Epithelial cell of esophagus (primary cell): ENCODE measurements at places on chromosomes 7 and 10.
A peak's percentile ranks its signal among the peaks of the same experiment; 100 is the strongest.

DNA sequence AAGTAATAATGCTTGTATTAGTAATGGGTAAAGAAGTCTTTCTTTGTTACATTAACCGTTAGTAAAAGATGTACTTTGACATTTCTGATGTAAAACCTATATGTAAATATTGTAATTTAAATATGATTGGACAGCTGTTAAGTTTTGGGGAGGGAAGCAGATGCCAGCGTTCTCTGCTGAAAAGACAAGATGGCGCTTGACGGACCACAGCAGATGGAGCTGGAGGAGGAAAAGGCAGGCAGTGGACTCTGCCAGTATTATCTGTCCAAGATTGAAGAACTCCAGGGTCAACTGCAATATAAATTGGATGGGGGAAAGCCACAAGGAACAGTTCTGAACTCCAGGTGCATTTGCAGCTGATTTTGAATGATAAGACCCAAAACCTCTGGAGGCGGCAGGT is 86.9 kb downstream of the ZNRF2 start:
- no peak for DNase-seq

- DNase-seq = peak; percentile 92
Observed at GRCh38 chr7:112449353-112449752, 907 bp upstream of the IFRD1 start.

DNA sequence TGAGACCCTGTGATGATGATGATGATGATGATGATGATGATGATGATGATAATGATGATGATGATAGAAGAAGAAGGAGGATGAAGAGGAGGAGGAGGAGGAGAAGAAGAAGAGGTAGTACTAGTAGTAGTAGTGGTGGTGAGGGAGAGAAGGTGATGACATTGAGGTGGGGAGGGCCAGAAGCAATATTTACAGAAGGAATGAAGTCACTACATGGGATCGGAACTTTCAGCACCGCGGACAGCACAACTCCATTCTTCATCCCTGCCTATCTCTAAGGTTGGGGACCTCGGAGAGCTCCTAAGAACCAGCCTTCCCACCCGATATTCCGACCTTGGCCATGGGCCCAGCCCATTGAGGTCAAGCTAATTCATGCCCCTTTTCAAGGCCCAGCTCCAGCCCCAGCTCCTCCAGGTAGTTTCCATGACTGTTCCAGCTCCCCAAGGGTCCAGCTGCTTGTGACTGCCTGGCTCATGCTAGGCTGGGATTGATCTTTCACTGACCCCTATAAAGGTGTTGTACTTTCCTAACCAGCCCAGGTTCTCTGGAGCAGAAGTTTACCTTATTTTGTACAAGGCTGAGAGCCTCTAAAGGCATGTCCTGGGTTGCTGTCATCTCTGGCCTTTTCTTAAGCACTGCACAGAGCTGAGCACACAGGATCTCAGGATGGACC is 10.3 kb downstream of the CRHR2 start:
- DNase-seq = peak; percentile 84

DNA sequence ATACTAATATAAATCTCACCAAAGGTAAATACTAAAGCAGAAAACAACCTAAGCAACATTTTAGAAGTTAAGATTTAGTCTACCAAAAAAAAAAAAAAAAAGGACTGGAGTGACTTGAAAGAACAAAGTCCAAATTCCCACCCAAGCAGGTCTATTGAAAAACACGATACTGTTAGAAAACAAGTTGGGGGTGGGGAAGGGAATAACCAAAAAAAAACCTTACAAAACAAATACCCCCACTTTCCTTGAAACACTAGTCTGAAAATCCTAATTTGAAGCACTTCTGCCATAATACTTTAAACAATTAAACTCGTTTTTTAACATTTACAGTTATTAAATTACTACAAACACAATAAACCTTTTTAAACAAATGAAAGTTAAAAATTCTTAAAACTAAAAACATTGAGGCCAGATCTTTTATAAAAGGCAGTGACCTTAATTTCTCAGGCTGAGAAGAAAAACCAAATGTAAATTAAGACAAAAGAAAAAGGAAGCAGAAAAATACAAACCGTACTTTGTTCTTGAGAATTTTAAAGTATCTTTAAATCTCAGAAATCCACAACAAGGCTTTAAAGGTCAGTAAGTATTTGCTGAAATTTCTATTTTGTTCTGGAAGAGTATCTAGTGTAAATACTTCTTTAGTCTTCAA is 135.1 kb downstream of the NRBF2 start:
- DNase-seq = peak; percentile 33

DNA sequence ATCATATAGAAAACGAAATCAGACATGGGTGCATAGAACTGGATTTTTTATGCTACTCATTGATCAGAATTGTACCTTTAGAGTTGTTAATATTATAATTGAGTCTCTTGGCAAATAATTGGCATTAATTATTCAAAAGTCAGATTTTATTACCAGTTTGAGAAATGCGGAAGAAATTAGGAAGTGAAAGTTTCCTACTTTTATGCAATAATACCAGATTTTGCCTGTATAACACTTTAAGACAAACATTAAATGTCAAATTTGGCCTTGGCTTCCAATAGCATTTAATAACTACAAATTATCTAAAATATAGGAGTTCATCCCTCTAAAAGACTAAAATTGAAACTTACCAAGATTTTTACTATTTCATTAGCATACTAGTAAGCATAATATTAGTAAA is 6.8 kb upstream of the TFEC start:
- DNase-seq = no peak

- DNase-seq = peak; percentile 95
Observed at GRCh38 chr10:101060036-101060950, 1.5 kb upstream of the KAZALD1 start.

DNA sequence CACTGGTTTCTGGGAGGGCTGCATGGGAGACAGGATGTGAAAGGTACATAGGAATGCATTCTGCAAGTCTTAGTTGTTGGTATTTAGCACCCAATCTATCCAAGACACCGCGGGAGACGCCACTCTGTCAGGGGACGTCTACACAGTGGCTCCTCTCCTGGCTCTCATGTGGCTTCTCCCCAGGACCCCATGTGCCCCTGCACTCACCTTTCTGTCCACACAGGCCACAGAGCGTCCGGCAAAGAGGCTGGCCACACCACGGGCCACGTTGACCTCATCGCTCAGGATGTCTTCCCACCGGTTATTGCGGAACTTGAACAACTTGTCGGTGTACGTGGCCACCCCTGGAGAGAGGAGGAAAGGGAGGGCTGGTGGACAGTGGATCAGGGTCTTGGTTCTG is 73.4 kb downstream of the GOLGA7B start:
- DNase-seq = no peak

DNA sequence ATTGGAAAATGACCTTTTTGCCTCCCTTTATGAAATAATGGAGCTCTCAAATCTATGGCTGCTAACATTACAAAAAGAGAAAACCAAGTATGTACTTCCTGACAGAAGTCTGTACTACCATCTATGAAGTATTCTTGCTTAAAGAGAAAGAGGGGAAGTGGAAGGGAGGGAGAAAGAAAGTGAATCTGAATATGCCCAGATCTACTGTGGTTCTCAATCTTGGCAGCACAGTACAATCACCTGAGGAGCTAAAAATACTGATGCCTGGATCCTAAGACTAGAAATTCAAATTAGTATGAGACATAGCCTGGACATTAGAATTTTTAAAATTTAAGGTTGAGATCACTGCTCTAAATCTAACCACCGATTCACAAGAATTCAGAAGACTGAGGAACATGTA is 85.2 kb downstream of the IGF2BP3 start:
- no peak for DNase-seq

DNA sequence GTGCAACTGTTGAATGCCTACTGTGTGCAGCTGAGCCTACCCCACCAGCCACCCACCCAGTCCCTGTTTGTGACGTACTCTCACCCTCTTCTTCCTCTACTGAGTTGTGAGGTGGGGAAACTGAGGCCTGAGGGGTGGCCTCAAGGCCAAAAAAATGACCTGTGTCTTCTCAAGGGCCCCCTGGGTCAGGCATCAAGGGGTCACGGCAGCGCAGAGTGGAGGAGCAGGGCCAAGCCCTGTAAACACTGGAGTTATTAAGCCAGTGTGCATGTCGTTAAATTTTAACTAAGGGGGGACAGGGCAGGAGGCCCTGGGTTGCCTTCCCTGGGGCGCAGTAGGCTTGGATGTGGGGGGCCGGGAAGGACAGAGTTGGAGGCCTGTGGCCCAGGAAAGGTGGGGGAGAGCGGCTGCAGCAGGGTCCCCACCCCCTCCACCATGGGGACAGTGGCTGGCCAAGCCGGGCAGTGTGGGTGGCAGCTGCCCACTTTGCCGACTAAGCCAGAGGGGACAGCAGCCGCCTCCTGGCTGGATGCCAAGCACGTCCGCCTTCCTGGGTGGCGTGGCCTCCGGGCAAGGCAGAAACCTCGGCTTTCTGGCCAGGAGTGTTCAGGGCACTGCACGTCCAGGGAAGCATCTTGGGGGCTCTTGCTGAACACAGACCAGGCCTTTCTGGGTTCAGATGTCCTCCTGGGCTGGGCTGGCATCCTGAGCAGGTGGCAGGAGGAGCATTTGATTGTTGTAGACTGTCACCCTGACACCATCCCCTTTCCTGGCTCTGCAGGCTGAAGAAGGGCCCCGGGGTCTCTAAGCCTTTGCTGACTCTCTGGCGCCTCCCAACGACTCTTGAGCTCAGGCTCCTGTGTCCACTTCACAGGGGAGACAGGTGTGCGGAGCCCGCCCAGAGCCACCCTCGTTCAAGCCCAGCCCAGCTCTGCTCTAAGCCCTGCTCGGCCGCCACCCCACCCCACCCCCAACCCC is 1.9 kb downstream of the SLC29A4 start:
- DNase-seq = peak; percentile 47

- DNase-seq = peak; percentile 75
Observed at GRCh38 chr7:147510923-147511322, 1079.6 kb upstream of the C7orf33 start.

DNA sequence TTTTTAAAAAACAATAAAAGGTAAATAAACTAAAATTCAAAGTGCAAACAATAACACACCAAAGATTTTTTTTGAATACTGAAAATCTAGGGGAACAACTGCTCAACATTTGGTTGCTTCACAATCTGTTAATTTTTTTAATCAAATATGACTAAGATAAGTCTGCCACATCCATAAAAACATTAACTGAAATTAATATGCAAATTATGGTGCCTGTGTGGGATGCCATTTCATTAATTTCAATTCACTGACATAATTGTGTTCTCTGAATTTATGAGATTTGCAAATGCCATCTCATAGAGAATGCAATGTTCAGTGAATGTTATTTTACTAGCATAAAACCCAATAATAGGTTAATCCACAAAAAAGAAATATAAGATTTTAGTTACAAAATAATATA is 233.8 kb downstream of the LRRN3 start:
- no peak for DNase-seq

DNA sequence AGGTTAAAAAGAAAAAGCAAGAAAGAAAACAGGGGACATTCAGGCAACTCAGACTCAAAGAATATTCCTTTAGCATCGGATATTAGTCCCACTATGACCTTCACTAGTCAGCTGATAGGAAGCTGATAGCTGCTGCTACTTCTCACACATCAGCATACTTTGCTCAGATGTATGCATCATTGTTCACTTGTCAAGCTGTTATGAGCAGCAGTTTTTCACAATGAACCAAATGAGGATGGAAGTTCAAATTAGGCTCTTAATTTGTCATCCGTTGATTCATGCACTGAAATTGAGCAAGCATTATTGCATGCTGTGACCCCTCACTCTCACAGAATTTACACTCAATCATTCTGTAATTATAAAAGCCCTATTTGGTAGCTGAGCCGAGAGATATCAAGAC is 257.7 kb downstream of the SNX13 start:
- peak; percentile 48 for DNase-seq

GRCh38 chr7:21962677-21963076 is 17.0 kb upstream of the CDCA7L start:
- no peak for DNase-seq

GRCh38 chr7:147539685-147540084 is 1050.9 kb upstream of the C7orf33 start:
- no peak for DNase-seq

- DNase-seq = peak; percentile 37
Observed at GRCh38 chr7:42522227-42522991, 285.4 kb upstream of the GLI3 start.

GRCh38 chr10:115814542-115814941 is 458.5 kb downstream of the GFRA1 start:
- DNase-seq = no peak

DNA sequence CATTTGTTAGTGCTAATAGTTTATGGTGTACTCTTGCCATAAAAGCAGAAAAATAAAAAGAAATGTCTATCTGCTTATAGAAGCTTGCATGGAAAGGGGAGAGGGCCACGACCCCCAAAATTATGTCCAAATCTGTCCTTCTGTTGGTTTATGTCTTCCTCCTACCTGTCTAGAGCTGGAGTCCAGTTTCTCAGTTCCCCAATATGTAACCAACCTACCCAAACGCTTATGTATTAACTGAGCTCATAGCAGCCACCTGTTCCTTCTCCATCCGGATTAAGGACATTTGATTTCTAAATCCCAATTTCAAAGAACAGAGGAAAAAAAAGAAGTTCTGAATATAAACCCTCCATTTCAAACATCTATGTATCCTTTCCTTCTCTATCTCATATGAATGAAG is 30.3 kb upstream of the TPK1 start:
- DNase-seq = no peak

- no peak for DNase-seq
Observed at GRCh38 chr7:50920031-50920635, 137.4 kb upstream of the GRB10 start.

DNA sequence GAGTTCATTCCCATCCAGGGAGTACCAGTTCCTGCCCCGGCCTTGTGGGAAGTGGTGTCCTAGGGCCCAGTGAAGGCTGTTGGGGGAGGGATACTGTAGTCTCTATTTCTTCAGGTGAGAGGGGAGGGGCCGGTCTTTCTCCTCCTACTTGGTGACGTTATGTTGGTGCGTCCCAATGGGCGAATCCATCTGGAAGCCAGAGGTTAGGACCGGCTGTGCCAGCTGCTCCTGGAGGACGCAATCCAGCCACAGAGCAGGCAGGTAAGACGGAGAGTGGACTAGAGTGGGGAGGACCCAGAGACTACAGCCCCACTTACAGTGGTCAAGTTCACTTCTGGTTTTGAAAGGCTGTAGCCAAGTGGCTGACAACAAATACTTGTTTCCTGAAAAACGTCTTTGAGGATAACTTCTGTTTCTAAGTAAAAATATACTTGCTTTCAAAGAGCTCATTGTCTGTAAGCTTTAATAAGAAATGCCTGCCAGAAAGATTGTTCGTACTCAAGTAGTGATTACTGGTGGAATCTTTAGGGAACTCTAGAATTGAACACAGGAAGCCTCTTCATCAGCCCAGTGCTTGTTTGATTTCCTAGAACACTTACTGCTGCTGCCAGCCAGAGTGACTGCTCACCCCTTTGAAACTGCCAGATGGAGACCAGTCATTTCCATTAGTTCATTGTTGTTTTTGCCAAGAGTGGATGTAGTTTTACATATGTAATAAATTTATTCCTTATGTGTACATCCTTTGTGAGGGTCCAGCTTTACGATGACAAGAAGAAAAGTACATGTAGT is 25.4 kb downstream of the RBM33 start:
- peak; percentile 54 for DNase-seq

DNA sequence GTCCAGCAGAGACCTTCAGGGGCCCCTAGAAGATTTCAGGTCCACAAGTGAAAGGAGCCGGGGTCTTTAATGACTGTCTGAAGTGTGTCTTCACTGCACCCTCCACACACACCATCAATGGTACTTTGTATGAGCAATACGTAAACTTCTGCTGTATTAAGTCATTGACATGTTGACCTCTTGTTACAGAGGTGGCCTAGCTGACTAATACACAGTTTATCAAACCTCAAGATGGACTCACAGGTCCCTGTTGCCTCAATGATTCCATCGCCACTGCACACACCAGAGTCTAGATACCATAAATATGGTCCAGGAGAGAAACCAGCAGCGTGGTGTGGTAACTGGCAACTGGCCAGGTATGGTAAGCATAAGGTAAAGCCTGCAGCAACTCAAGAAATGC is 19.5 kb downstream of the KCNMA1 start:
- DNase-seq = no peak

GRCh38 chr10:12741360-12741804 is 260.1 kb downstream of the CCDC3 start:
- no peak for DNase-seq
